ENCODE measurements at places on chromosomes 11 and 22.

GRCh38 chr11:1549338-1550330, 22.4 kb downstream of the DUSP8 start:
- DNase-seq, result no peak

DNA sequence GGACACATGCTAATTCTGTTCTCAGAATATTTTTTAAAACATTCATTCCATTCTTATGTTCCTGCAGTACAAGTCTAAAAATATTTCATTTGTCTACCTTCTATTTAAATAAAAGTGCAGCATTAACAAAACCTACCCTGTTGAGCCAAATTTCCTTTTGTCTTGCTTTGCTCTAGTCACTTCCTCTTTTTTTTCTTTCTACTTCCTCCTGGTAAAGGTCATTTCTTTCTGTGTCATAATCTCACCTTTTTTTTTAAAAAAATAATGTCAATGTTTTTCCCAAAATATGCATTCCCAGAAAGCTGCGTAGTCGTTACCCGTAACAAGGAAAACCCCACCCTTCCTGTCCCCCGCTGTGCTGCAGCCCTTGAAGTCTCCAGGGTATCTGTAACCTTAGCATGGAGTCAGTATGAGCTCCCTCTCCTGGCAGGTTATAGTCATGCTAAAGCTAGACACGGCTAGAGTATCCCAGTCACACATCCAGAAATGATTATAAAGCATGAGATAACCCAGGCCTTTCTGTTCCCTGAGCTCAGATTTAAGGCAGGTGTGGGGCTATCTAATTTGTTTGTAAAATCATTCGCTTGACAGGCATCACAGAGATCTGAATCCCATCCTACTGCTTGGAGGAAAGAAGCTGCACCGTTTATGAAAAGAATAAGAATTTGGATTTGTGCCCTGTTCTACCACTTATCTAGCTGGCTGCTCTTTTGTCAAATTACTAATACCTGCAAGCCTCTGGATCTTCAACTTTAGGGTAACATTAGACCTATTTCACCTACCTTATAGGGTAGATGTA, 51.1 kb upstream of the EED start:
- peak; percentile 26 for DNase-seq

GRCh38 chr11:19777039-19777376, 64.4 kb downstream of the NAV2 start:
- DNase-seq, result no peak

GRCh38 chr11:67410369-67410831, 5.1 kb upstream of the CARNS1 start:
- no peak for DNase-seq

DNA sequence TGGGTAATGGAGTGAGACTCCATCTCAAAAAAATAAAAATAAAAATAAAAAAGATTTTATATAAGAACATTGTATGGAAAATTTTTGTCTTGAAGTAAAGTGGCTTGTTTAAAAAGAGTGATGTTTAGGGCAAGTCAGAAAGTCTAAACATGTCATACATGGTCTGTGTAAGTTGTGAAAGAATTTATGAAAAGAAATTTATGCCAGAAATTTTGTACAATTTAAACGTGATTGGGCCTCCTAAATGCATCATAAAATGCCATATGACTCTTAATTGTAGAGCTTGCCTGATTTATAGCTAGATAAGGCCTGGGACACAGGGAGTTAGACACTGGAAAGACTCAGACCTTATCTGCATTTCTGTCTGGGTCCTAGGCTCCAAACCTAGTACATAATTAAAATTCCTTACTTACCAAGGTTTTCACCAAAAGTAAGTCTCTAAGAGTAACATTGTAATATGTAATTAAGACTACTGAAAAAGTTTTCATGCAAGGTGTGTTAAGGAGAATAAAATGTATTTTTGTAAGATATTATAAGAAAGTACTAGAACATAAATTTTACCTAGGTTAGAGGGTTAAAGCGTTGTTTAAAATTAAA, 110.5 kb downstream of the AASDHPPT start:
- no peak for DNase-seq

DNA sequence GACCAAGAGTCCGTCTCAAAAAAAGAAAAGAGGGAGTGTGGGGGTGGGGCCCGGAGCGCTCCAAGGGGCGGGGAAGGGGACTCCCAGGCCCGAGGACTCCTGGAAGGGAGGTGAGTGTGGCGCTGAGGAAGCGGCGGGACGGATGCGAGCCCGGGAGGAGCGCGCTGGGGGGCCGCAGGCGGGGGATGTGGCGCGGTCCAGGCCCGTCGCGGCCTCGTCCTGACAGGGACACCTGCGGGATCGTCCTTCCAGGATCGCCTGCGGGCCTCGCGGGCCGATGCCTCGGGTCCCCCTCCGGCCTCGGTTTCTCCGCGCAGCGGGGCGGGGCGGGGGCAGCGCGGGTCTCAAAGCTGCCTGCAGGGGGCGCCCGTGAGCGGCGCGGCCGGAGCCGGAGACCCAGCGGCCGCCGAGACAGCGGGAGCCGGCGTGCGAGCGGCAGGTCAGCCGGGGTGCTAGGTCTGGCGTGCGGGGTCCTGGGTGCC, 3.8 kb upstream of the ADORA2A start:
- DNase-seq, result peak; percentile 72

DNA sequence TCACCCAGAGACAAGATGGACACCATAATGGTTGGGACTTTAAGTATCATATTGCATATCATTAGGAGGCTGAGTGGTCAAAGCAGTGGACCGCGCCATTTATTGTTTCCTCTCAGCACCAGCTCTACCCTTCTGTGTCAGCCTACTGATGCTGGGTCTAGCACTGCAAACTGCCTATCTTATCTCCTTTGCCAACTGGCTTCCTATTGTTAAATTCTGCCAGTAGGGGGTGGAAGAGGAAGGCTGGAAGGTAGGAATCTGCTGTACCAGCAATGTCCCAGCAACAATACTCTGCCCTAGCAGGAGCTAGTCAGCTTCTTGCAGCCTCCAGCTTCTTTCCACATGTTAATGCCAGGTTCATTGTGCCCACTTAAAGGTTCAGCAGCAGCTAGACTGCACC, 367.1 kb upstream of the PDGFD start:
- DNase-seq, result no peak

DNA sequence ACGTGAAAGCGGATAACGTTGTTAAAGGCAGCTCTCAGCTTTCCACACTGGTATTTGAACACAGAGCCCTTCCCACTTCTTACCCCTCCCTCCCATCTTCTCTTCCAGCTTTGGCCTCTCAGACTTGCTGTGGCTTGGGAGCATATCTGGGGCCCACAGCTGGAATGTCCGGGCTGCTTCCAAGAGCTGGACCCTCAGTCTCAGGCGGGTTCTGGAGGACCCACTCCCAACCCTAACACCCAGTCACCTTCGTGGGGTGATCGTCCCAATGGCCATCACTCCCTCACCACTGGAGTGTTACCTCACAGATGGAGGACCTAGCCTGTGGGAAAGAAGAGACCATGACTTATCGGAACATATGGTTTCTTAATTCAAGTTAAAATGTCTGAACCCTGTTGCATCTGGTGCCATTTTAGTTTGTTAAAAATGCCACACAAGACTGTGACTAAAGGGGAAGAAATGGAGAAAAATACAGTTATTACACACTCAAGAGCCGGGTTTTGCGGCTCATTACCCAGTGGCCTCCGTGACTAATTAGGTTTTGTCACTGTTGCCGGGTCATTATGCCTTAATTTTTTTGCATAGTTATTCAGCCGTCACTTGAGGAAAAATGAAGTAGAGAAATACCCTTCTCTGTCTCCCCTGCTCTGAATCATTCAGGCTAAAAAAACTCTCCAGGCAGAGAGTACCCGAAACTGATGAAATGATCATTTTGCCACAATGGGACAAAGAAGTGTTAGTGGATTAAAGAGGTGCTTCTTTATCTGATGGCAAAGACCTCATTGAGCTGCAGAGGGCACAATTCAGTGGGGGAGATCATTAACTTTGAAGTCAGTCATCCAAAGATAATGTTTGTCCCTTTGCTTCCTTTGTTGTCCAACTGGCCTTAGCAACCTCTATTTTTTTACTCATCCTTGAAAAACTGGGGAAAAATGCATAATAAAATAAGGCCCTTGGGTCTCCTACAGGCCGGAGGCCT, 87.2 kb upstream of the HTATIP2 start:
- no peak for DNase-seq

DNA sequence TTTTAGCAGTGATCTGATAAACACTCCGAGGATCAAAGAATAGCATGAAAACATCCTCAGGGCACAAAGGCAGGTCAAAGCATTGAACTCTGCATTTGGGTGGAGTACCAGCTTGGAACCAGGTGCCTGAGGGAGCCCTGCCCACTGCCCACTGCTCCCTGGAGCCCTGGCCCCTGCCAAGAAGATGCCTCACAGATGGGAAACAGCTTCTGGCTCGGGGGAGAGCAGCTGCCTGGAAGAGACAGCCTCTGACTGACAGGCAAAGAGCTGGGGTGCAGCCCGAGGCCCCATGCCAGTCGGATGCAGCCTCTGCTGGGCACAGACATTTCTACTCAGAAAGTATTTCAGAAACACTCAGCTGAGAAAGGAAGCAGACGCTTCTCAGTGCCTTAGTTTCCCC, 13.2 kb downstream of the LMO1 start:
- DNase-seq, result no peak

GRCh38 chr11:124115782-124116616, 749 bp downstream of the VWA5A start:
- DNase-seq, result no peak

GRCh38 chr11:83835423-83835822, 549.3 kb upstream of the CCDC90B start:
- no peak for DNase-seq
